ENCODE measurements at places on chromosomes 16 and 17.
A peak's percentile ranks its signal among the peaks of the same experiment; 100 is the strongest.

- DNase-seq: peak; percentile 95
Measured at GRCh38 chr16:48611329-48612137, 1.6 kb upstream of the N4BP1 start.

DNA sequence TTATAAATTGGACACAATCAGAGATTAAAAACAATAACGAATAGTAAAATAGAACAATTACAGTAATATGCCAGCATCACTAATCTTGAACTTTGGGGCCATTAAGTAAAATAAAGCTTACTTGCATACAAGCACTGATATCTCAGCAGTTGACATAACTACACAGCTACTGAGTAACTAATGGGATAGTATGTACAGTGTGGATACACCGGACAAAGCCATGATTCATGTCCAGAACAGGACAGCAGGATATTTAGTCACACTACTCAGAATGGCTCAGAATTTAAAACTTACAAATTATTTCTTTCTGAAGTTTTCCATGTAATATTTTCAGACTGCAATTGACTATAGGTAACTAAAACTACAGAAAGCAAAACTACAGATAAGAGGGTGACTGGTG is 427.5 kb downstream of the CDH13 start:
- no peak for DNase-seq

DNA sequence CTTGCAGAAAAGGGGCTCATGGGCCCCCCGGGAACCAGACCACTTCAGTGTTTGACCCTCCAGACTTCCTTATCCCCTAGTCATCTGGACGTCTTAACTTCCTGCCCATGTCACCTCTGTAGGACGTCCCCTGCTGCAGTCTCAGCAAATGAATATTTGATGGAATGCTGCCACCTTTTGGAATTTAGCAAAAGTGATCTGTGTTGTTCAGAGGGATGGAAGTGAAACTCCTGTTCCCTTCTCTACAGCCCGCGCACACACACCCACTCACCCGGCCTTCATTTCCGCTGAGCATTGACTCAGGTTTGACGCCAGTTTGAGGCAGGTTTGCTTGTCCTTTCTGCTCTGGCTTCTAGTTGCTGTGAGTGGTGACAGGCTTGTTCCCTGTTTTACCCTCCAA is 507.2 kb upstream of the EEF2KMT start:
- no peak for DNase-seq

- DNase-seq: no peak
Measured at GRCh38 chr17:72624652-72625051, 467.8 kb downstream of the SLC39A11 start.

- no peak for DNase-seq
Measured at GRCh38 chr16:31078597-31079341, 4.5 kb downstream of the ZNF646 start.

GRCh38 chr17:42548070-42548837 is 4.5 kb upstream of the HSD17B1 start:
- peak; percentile 63 for DNase-seq

GRCh38 chr17:2721603-2722002 is 10.0 kb upstream of the CLUH start:
- DNase-seq: no peak

GRCh38 chr17:59466946-59467801 is 98.2 kb upstream of the DHX40 start:
- DNase-seq: no peak

- no peak for DNase-seq
Measured at GRCh38 chr17:76993651-76994050, 125.4 kb downstream of the MGAT5B start.

GRCh38 chr16:19936441-19936840 is 51.8 kb upstream of the GPRC5B start:
- no peak for DNase-seq

- no peak for DNase-seq
Measured at GRCh38 chr17:19397556-19398041, 10.6 kb upstream of the MFAP4 start.

All from CD4-positive, alpha-beta T cell treated with Interleukin-4 for 4 hours (primary cell).